ENCODE measurements at places on chromosomes 12 and 14. TPM values are rescaled to one million over a fixed set of nuclear protein-coding genes. Genes with fewer than 3 reads are reported as not detected.
A peak's percentile ranks its signal among the peaks of the same experiment; 100 is the strongest.

Gene FAM186B
- total RNA-seq: 0.05 TPM

Gene SLC2A13
- 2.3 TPM for total RNA-seq

GRCh38 chr14:67941456-67942018, 122.0 kb downstream of the RAD51B start:
- DNase-seq: no peak

Gene CCND2
- 369 TPM for total RNA-seq

DNA sequence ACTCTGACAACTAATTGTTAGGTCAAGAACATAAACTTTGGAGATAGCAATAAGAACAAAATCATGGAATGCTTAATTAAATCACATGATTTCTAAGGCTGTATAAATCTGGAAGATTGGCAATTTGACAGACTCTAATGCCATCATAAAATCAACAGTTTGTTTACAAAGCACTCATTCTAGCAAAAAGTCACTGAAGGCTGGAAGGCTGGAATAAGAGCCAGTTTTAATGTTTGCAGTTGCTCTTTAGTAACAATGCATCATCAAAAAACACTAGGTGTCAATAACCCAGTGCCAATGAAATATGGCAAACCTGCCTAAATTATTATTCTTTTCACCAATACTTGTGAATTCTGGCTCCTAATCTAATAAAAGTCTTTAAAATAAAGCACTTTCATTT, 65.0 kb downstream of the NUMB start:
- no peak for DNase-seq

Gene SPX
- 0.61 TPM for total RNA-seq

Gene CHPT1
- 12.2 TPM for total RNA-seq

- no peak for DNase-seq
These were observed 18.3 kb downstream of the SLC17A8 start for GRCh38 chr12:100375038-100375735.

GRCh38 chr14:30553311-30553989, 5.5 kb upstream of the G2E3 start:
- peak; percentile 42 for DNase-seq

Gene SLC6A15
- 0.43 TPM for total RNA-seq

GRCh38 chr14:35944847-35945246, 118.7 kb downstream of the BRMS1L start:
- peak; percentile 59 for DNase-seq

Gene ZBTB42
- 2.0 TPM for total RNA-seq

GRCh38 chr14:103230658-103231334, 103.2 kb upstream of the EIF5 start:
- no peak for DNase-seq

GRCh38 chr14:80260645-80261044, 49.3 kb upstream of the DIO2 start:
- DNase-seq: no peak

GRCh38 chr12:66036317-66036716, 94.2 kb downstream of the LLPH start:
- DNase-seq: no peak

DNA sequence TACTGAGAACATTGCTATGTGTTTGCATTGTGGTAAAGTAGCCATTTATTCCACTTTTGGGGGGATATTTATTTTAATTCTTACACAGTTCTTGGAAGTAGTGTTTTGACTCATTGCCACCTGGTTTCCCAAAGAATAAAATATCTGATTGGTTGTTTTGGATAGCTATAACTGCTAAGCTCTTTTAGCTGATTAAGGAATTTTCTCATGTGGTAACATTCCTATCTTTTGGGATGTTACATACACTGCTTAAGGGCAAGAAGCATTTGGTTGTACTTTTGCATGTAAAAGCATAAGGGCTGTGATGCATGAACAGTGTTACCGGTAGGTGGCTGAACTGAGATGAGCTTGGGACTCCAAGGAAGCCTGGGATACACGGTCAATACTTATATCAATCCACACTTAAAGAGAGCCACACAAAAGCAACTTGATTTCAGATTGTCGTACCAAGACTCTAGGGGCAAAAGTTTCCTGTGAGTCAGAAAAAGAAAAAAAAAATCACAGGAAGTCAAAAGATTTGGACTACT, 71.4 kb upstream of the PRKD1 start:
- DNase-seq: no peak

Gene KRT6C
- not detected for total RNA-seq

- DNase-seq: no peak
These were observed 45.8 kb downstream of the ATL1 start for GRCh38 chr14:50605766-50606165.

DNA sequence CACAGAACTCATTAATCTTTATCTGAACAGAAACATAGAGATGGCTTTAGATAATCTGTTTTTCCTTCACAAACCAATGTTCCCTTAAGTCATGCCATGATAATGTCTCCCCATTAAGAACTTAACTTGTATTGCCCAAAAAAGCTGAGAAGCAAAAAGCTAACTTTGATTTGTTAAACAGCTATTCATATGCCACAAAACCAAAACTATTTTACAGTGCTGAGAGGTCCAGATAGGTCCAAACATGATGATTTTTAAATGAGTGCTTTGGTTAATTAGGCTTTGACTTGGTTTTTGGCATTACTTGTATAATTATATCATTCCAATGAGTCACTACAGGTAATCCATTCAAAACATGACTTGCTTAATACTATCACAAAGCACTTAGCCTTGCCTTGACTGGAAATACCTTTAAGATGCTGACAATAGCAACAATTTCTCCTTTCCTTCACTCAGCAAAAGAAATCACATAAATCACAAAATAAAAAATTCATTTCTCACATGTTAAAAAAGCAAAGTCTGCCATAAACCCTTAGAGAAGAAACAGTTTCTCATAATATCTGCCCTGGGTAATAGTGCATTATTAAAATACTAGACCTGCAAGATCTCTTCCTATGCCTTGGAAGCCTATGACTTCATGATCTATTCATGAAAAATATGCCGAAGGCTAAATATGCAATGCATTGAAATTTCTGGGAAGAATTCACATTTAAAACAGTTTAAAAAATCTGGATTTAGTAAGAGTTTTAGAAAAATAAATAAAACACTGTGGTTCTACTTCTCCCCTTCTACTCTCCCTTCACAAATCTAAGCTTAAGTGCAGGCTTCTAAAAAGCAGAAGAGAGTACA, 52.0 kb upstream of the SAV1 start:
- DNase-seq: no peak

GRCh38 chr14:98189511-98189910, 1082.5 kb downstream of the BCL11B start:
- peak; percentile 72 for DNase-seq

Gene CLEC2A
- not detected for total RNA-seq

DNA sequence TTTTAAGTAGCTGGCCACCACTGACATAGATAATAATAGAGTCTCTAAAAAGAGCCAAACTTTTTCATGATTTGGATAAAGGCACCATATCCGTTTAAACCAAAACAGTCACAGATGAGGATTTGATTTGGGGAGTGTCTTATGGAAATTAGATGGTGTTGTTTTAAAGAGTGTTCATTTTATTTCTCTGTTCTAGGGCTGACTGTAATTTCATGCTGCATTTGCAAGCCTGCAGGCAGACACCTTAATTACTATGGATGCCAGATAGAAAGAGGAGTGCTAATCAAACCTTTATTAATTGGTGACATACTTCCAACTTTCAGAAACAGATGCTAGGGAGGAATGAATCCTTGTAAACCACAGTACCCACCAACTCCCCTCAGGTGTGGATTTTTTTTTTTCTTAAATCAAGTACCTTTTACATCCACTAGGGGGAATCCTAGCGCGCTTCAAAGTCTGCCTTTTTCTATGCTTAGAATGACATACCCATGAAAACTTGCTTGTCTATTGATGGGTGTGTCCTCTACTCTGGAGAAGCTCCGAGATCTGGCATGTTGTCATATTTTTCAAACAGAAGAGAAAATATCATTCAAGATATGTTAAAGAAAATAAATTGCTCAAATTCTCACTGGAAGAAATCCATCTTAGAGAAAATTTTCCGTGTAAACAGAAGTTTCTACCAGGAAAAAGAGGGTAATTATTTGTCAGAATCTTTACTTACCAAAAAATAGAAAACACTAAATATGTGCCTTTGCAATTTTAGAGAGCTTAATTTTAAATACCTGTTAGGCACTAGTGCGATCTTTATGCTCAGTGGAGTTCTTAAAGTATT, 14.2 kb upstream of the PLXNC1 start:
- peak; percentile 51 for DNase-seq

Gene B3GNT4
- 2.6 TPM for total RNA-seq

GRCh38 chr14:55410876-55411275, 754 bp downstream of the ATG14 start:
- DNase-seq: no peak

Gene CCDC38
- total RNA-seq: not detected

GRCh38 chr14:59281609-59282377, 93.3 kb downstream of the DAAM1 start:
- no peak for DNase-seq

GRCh38 chr12:80860206-80860605, 77.5 kb downstream of the LIN7A start:
- DNase-seq: no peak

DNA sequence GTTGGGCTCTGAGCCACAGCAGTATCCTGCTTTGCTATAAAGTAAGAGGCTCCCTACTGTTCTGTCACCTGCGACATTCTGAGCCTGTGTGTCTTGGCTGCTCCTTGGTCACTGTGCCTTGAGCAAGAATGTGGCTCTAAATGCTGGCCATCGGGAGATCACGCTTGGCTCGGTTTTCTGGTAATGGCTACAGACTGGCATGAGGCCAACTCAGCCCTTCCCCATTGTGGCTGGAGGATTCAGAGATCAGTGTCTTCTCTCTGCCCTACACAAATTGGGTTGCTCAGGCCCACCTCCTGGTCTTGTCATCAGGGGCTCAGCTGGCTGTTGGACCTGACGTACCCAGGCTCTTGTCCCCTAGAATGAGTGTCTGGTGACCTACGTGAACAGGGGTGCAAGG, 94.5 kb downstream of the PLXNC1 start:
- DNase-seq: no peak

Gene TAS2R14
- total RNA-seq: 0.94 TPM

Gene PARP11
- 23.0 TPM for total RNA-seq

DNA sequence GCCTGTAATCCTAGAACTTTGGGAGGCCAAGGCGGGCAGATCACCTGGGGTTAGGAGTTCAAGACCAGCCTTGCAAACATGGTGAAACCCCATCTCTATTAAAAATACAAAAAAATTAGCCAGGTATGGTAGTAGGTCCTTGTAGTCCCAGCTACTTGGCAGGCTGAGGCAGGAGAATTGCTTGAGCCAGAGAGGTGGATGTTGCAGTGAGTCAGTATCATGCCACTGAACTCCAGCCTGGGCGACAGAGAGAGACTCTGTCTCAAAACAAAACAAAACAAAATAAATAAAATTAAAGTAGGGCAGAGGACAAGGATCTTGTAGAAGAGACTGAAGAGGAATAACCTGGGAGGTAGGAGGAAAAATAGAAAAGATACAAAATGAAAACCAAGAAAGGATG, 45.5 kb upstream of the GUCY2C start:
- no peak for DNase-seq

DNA sequence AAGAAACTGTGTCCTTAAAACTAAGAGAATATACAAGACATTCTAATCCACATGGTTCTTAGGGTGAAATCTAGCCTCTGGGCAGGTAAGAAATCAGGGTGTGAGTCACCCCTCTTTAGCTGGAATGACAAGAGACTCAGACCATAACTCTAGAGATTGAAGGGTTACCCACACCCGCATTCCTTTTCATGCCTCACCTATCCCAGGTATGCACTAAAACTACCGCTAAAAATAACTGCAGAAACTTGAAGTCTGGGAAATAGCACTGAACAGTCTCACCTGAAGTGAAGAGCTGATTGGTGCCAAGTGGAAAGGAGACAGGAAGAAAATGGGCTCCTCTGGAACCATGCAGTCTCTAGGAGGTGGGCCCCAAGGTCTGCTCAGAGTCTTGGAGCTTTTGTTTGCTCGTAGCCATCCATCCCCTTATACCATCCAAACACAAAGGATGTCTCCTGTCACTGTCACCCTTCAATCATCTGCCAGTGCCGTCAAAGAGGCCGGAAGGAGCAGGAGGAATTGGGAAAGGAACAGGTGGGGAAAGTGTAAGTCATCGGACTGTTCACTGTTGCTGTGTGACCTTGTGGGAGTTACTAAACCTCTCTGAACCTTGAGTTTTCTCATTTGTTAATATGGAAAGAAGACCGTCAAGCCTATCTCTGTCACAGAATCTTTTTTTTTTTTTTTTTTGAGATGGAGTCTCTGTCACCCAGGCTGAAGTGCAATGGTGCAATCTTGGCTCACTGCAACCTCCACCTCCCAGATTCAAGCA, 22.4 kb downstream of the DDX47 start:
- no peak for DNase-seq
